ENCODE measurements at places on chromosomes 13 and 19.

- no peaks in the 10 kb centered on the region for H3K4me1 ChIP-seq
- DNase-seq = no peak
- H3K4me3 ChIP-seq = no peak overlapping the region
- no peaks in the 10 kb centered on the region for H3K36me3 ChIP-seq
Measured at GRCh38 chr13:59776924-59777690, 386.6 kb downstream of the DIAPH3 start.

- no peak overlapping the region for H3K27ac ChIP-seq
- H3K27me3 ChIP-seq = no peaks in the 10 kb centered on the region
- DNase-seq = peak; percentile 64
Measured at GRCh38 chr19:12202250-12202649, 39.4 kb downstream of the ZNF136 start.

DNA sequence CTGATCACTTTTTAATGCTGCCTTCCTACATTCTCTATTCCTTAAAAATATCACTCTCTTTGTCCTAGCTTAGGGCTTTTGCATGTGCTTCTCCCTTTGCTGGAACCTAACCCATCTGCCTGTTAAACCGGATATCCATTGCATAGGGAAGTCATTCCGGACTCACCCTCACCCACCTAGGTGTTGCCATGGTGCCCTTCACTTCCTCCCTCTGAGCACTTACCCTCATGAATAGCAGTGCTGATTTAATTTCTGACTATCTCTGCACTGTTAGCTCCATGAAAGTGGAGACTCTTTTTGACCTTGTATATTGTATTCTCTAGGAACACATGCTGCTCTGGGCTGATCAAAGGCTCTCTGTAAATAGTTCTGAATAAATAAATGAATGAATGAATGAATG lies 401.9 kb downstream of the PCDH20 start:
- H3K36me3 ChIP-seq = no peaks in the 10 kb centered on the region
- no peak for DNase-seq
- no peaks in the 10 kb centered on the region for H3K27me3 ChIP-seq
- no peak overlapping the region for H3K4me3 ChIP-seq

DNA sequence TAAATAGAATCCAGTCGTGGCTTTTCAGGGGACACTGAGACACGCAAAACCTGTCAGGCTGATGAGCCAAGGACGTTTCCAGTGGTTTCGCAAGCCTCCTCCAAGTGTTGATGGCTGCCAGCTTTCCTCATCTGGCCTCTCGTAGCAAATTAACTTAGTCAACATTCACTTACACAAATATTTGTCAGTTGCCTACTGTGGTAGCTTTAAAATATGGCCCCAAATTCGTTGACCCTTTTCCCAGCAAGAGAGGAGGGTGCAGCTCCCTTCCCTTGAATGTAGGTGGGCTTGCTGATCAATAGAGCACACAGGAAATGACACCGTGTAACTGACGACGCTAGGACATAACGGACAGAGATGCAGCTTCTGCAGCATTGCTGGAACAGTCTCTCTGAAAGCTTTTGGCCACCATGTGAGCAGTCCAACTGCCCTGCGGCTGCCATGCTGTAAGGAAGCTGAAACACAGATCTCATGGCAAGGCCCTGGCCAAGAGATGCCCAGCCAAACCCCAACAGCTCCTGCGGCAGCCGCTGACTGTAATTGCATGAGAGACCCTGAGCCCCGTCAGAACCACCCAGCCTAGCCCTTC lies 5.5 kb upstream of the RANBP3 start:
- H3K4me1 ChIP-seq = peaks cover 12% of the 10 kb centered on the region
- H3K27ac ChIP-seq = no peak overlapping the region
- no peaks in the 10 kb centered on the region for H3K27me3 ChIP-seq
- no peak for DNase-seq

- H3K36me3 ChIP-seq = no peaks in the 10 kb centered on the region
- H3K4me3 ChIP-seq = no peak overlapping the region
- H3K4me1 ChIP-seq = no peaks in the 10 kb centered on the region
- no peak for DNase-seq
- H3K27me3 ChIP-seq = no peaks in the 10 kb centered on the region
Measured at GRCh38 chr13:22061806-22062391, 391.0 kb downstream of the FGF9 start.

DNA sequence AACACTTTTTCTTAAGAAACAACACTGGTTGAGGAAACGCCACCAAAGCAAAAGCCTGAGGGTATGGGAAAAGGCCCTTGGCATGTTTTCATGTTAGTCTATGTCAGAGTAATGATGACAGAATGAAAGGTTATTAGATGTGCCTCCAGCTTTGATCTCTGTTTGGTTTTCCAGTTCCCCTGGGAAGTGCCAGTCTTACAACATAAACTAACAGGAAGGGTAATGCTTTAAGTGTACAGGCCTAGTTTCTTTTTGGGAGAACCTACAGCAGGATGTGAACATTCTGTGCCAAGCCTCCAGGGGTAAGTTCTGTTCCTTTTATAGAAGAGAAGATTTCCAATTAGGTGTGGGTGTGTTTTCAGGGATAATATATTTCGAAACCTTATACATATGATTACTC lies 121.7 kb downstream of the FNDC3A start:
- H3K27ac ChIP-seq = peak overlapping the region; percentile 54
- no peak for DNase-seq
- no peaks in the 10 kb centered on the region for H3K4me1 ChIP-seq

GRCh38 chr19:58581227-58582141 lies 8.3 kb upstream of the MZF1 start:
- no peaks in the 10 kb centered on the region for H3K27me3 ChIP-seq
- no peak overlapping the region for H3K4me3 ChIP-seq
- peak; percentile 84 for DNase-seq
- H3K4me1 ChIP-seq = peaks cover 3% of the 10 kb centered on the region
- peaks cover 5% of the 10 kb centered on the region for H3K36me3 ChIP-seq
- peak overlapping the region; percentile 60 for H3K27ac ChIP-seq

- no peaks in the 10 kb centered on the region for H3K36me3 ChIP-seq
- H3K4me3 ChIP-seq = peak overlapping the region; percentile 8
- DNase-seq = peak; percentile 86
- peaks cover 19% of the 10 kb centered on the region for H3K4me1 ChIP-seq
- no peak overlapping the region for H3K27ac ChIP-seq
Measured at GRCh38 chr13:110874508-110874960, 40.3 kb downstream of the ANKRD10 start.

DNA sequence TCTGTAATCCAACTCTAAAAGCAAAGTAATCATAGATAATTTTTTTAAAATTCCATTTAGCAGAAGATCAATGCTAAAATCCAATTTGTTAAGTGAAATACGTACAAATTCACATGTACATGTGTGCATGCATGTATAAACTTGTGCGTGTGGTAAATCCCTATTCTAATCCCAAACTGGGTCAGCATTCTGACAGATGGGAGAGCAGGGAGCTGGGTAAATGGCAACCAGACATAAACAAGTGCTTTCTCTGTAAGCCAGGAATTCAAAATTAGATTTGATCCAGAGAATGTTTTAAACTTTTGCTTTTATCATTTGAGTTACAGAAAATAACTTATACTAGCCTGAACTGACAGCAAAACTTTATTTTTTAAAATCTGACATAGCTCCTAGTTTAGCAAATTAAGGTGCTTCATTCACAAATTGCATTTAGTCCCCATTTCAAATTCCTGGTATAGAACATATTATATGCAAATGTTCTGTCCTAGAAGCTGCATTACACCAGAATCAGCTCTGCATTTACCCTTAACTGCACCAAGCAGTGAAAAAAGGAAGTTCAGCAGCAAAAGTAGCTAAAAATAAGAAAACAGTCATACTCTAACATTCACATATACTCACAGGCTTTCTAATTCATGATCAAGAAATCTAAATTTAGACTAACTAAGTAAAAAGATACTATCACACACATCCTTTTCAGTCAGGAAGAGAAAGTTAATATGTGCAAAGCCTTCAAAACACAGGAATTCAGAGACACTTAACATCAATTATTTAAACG lies 32.6 kb downstream of the UBL3 start:
- no peak overlapping the region for H3K27ac ChIP-seq
- no peaks in the 10 kb centered on the region for H3K27me3 ChIP-seq
- peaks cover 16% of the 10 kb centered on the region for H3K4me1 ChIP-seq
- no peak overlapping the region for H3K4me3 ChIP-seq
- no peaks in the 10 kb centered on the region for H3K36me3 ChIP-seq

- H3K4me1 ChIP-seq = no peaks in the 10 kb centered on the region
- peak overlapping the region; percentile 29 for H3K27ac ChIP-seq
- DNase-seq = no peak
- H3K36me3 ChIP-seq = no peaks in the 10 kb centered on the region
Measured at GRCh38 chr13:32882691-32883090, 133.5 kb upstream of the KL start.

DNA sequence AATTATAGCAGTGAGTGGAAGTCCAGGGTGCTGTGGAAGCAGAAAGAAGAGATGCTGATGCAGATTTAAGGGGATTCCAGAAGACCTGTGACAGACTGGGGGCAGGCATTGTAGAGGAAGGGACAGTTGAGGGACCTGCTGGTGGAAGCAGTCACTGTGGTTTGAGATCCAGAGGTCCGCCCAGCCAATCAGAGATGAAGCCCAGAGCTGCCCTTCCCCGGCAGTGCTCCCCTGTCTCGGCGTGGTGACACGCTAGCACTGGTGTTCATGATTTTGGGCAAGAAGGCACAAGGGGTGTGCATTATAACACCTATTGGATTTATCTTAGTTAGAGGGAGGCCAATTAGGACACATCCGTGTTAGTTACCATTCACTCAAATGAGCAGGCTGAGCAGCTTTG lies 16.1 kb downstream of the TNFRSF19 start:
- no peaks in the 10 kb centered on the region for H3K36me3 ChIP-seq
- peaks cover 5% of the 10 kb centered on the region for H3K27me3 ChIP-seq
- no peak overlapping the region for H3K27ac ChIP-seq
- no peak for DNase-seq

DNA sequence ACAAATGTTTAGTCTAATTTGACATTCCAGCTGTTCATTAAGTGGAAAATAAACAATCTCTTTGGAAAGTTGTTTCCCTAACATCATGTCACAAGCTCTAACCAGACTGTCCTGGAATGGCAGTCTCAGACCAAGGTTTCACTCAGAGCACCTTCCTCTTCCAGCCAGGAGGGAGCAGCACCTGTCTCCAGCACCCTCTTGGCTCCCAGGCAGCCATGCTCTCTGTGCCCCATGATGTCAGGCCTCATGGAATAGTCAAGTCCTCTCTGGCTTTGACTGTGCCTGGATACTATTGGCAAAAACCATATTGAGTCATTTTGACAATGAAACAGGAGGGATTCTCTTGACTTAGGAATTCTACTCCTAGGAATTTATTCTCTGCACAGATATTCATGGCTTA lies 171.4 kb downstream of the OXGR1 start:
- no peaks in the 10 kb centered on the region for H3K36me3 ChIP-seq
- no peak overlapping the region for H3K27ac ChIP-seq
- H3K4me1 ChIP-seq = no peaks in the 10 kb centered on the region
- no peak overlapping the region for H3K4me3 ChIP-seq
- no peaks in the 10 kb centered on the region for H3K27me3 ChIP-seq
- peak; percentile 25 for DNase-seq

DNA sequence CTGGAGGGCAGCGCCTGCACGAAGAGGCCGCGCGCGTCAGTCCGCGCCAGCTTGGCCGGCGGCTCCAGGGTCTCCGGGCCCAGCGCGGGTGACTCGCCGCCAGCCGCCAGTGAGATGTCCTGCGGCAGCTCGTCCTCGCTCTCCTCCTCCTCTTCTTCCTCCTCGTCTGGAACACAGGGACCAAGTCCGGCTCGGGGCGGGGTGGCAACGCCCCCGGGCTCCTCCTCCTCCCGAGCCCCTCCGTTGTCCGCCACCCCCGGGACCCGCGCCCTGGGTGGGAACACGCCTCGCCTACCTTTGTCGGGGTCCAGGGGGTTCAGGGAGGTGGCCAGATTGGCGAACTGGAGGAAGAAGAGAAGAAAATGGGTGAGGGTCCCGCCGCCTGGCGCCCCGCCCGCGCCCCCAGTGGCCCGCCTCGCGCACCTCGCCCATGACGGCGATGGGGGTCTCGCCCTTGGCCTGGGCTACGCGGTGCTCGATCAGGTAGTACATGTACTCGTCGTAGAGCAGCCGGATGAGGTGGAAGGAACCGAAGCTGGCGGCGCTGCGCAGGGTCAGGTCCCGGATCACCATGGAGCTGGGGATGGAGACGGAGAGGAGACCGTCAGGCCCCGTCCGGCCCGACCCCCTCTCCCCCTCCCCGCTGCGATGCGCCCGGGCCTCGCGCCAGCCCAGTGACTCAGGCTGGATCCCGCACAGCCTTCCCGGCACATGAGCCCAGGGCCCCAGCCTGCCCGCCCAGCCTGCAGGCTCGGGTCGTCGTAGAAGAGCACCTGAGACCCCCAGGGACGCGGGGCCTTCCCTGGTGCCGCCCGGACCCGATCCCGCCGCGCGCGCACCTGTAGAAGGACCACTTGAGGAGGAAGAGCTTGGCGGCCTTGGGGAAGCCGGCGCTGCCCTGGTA lies 10.6 kb downstream of the DCAF15 start:
- no peaks in the 10 kb centered on the region for H3K27me3 ChIP-seq
- no peaks in the 10 kb centered on the region for H3K4me1 ChIP-seq
- no peak overlapping the region for H3K27ac ChIP-seq
- peaks cover 9% of the 10 kb centered on the region for H3K36me3 ChIP-seq
- DNase-seq = no peak

- no peak overlapping the region for H3K4me3 ChIP-seq
- no peaks in the 10 kb centered on the region for H3K27me3 ChIP-seq
- no peaks in the 10 kb centered on the region for H3K36me3 ChIP-seq
- H3K4me1 ChIP-seq = peaks cover 8% of the 10 kb centered on the region
- peak overlapping the region; percentile 27 for H3K27ac ChIP-seq
- DNase-seq = no peak
Measured at GRCh38 chr13:80361883-80362327, 21.0 kb upstream of the SPRY2 start.

DNA sequence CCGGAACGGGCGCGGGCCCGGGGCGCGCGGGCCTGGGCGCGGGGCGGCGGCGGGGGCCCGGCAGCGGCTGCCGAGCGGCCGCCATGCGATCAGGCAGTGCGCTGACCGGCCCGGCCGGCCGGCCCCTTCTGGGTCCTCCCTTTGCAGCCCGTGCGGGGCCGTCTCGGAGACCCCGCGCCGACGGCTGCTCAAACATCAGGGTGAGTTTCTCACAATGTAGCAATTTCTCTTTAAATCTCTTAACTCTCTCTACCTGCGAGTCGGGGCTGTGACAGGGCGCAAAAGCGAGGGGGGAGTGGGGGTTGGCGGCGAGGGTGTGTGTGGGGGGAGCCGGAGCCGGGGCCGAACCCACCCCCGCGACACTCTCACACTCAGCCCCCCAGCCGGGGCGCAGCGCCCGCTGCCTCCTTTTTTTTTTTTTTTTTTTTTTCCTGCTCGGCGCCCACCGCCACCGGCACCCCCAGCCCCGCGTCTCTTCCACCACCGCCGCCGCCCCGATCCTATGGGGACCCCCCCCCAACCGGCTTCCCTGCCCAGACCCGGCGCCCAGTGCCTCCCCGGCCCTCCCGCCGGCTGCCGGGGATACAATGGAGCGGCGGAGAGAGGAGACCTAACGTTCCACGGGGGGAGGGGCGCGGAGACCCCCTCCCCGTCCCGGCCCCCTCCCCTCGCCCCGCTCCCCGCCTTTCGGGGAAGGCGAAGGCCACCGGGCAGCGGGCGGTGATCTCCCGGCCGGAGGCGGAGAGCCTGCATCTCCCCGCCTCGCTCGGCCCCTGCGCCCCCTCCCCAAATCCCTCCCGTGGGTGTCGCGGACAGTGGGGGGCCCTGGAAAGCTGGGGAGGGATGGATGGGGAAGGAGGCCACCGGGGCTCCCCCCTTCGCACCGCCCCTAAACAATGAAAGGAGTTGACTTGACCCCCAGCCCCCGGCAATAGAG lies at the start of gene BICRA:
BICRA (plus strand) TSS at position 166 of the 937 bp plus-strand sequence. CDS start 64,441 bp downstream, outside the sequence.
- H3K4me1 ChIP-seq = peaks cover 46% of the 10 kb centered on the region
- H3K27ac ChIP-seq = peak within 1 kb of the TSS; percentile 97
- DNase-seq = peak; percentile 84
- H3K36me3 ChIP-seq = no peaks in the 10 kb centered on the region
- peak within 1 kb of the TSS; percentile 92 for H3K4me3 ChIP-seq
